Stimulated activated CD8-positive, alpha-beta memory T cell treated with anti-CD3 and anti-CD28 coated beads, Interleukin-2, amount 100 ng/mL, for 1 hour (primary cell): ENCODE measurements at places on chromosomes 12 and 14.

GRCh38 chr12:130194154-130194553 lies 31.9 kb downstream of the FZD10 start:
- no peak for DNase-seq

DNA sequence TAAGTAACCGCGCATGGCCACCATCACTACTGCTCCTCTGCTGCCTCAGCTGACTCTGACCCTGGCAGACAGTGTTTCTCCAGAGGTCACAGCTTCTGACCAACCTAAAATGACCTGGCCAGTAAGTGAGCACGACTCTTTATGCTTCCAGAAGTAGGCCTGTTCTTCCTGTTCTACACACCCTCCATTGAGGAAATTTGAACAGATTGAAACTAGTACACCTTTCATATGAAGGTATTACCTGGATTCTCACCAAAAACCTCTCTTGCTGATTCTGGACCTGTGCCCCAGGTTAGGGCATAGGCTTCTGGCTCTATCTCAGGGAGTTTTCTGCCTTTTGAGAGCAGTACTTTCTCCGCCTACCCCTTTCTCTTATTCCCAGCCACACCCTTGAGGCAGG lies 178.4 kb upstream of the FRMD6 start:
- no peak for DNase-seq

GRCh38 chr14:50262865-50263264 lies 31.5 kb upstream of the SOS2 start:
- DNase-seq = no peak

DNA sequence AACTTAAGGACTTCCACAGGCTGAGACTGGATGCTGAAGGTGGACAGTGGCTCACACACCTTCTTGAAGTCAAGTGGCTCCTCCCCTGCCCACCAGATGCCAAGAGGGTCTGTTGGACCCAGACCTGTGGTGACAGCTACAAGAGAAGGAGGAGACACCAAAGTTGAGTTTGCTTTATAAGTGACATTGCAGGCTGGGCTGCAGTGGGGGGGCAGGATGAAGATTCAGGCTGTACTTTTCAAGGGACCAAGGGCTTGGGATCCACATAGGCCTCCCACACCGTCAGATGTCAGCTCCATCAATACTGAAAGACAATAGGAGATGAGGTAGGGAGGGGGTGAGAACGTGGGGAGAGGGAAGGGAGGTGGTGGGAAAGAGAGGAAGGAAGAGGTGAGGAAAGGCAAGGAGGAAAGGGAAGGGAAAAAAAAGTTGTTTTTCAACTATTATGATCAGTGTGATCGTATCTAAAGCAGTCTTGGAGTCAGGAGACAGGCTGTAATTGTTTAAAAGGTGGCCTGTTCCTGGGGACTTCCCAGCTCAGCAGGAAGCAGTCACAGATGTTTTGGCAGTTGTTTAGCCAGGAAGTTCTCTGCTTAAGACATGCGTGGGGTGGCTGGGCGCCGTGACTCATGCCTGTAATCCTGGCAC lies 84.1 kb upstream of the RESF1 start:
- peak; percentile 19 for DNase-seq

DNA sequence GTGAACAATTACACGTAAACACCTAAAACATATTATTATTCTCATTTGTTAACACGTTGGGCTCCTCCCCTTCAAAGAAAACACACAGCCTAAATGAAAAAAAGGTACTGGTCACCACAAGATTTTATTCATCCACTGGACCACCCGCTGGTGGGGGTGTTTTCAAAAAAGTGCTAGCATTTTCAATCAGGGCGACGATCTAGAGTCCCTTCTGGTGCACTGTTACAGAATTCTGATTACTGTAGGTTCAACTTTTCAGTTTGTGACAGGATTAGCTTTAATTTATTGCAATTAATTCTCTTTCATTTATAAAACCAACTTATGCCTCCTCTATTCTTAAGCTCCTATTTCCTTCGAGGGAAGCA lies 443 bp downstream of the MAGOHB start:
- no peak for DNase-seq

DNA sequence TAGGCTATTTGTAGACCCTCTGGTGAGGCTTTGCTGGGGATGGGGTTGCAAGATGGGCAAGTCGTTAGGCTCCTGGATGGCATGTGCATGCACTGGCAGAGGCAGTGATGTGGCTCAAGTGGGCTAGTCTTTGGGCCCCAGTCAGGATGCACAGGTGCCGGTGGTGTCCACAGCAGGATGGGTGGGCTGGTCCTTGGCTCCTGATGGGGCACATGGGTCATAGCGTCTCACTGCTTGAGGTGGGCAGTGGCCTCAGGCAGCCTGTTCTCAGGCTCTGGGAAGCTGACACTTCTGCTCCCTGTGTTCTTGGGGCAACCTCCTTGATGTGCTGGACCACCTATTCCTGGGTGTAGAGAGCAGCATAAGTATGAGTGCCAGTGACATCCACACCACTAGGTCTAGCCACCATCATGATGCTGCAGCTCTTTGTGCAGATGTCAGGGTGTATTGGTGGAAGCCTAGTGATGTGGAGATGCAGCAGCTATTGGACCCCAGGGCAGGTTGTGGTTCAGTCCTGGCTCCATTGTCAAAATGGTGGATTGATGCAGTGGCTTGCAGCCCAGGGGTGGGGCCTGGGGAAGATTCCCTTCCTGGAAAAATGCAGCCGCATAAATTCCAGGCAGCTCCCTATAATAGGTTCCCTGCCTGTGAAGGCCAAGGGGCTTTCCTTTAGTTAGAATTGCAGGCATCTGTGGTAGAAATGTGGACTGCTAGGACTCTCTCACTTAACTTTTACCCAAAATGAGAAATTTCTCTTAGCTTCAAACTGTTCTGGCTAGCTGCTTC lies 742.5 kb upstream of the MDGA2 start:
- DNase-seq = no peak

DNA sequence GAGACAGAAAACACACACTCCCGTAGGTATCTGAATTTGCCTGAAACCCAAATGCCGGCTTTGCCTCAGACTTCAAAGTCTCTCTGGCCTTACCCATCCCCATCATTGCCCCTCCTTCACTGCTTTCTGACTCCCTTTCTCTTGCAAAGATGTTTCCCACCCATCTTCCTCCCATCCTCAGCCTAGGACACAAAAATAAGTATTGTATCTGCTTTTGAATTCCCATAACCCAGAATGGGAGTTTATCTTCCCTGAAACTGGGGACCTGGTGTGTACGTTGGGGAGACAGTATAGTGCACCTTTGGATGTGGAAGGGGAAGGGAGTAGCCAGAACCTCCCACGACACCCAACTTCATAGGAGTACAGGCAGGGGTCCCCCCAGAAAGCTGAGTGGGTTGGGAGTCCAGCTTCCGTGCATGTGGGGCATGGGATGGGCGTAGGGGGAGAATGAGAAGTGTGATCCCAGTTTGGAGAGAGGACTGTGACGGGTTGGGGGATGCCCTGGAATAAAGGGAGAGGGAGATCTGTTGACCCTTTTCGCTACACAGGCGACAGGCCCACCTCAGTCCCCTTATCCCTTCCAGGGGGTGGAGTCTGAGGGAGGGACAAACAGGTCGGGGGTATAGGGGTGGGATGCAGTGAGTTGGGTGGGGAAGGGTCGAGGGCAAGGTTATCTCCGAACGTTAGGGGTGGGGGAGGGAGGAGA lies 488 bp upstream of the KIF5A start:
- no peak for DNase-seq

DNA sequence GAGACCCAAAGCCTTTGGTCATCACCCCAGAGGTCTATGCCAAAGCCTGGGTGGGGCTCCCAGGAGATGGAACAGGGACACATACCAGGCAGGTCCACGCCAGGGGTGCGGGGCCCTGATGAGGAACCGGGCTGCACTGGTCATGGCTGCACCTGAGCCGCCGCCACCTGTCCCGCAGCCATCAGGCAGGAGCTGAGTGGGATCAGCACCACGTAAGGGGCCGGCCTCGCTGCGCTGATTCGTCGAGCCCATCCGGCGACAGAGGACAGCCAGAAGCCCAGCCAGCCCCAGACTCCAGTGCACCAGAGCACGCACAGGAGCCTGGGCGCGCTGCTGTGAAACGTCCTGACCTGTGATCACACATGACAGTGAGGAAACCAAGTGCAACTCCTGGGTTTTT lies 15.9 kb downstream of the DEGS2 start:
- DNase-seq = no peak

DNA sequence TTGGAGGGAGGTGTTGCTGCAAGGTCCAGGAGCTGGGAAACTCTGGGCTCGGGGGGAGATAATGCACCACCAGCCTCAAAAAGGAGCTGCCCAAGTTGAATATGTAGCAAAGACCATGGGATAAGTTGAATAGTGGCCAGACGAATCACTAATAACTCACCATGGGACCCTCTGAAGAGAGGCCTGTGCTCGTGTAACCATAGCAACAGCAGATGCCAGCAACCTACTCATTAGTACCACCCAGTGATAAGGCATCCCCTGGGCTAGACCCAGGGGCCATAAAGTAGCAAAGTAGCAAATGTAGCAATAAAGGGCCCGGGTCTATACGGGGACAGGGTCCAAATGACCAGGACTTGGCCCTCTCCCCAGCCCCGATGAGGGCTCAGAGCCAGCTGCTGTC lies 328.0 kb downstream of the DPF3 start:
- no peak for DNase-seq

- no peak for DNase-seq
These were observed 38.5 kb downstream of the SPTB start for GRCh38 chr14:64841121-64841651.

DNA sequence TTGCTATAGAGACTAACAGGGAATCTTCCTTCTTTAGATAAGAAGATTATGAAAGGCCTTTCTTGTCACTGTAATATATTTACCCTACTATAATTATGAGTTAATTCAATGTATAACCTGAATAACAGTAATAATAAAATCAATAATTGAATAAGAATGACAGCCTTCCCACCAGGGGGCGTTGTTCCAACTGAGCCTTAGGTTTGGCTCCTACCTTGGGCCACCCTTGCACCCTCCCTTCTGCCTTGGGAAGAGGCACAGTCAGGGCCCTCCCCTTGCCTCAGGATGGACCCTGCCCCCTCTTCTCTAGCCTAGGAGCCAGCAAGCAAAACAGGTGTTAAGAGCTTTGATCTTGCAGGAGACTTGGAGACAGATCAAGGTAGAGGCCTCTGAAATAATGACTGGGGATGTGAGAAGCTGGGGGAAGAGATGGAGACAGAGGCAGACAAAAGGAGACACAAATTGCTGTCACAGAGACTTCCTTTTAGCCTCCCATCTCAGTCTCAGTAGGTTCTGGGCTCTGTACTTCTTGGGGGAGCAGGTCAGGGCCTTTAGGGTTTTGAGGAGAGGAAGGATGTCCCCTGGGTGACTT lies 40.1 kb upstream of the CISTR start:
- no peak for DNase-seq

DNA sequence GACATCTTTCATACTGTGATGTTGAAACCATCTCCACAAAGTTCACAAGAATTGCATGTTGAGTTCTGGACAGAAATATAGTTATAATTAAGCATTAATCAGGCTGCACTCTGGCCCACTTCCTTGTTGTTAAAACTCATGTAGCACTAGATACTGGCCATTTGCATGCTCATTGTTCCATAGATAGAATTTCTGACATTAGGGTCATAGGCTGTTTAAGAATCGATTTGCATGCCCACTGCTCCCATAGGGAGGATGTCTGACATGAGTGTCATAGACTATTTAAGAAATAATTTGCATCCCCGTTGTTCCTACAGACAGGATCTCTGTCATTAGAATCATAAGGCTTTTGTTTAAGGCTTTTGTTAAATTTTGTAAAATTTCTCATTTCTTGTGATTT lies 50.2 kb downstream of the MYF5 start:
- no peak for DNase-seq

DNA sequence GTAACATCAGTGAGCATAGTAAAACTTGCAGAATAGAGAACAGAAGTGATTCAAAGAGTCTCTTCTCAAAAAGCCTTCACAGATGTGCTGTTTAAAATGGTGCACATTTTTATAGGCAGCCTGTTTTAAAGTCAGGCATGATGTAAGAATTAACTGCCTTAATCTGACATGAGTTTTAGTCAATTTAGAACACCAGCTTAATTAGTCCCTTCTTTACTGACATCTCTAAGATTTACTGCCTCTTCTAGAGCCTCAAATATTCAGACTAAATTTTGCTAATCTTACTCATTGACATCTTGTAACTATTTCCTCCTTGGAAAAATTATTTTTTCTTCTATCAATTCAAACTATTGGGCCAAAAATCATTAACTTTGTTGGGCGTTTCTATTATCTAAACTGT lies 782.5 kb downstream of the C12orf50 start:
- no peak for DNase-seq

DNA sequence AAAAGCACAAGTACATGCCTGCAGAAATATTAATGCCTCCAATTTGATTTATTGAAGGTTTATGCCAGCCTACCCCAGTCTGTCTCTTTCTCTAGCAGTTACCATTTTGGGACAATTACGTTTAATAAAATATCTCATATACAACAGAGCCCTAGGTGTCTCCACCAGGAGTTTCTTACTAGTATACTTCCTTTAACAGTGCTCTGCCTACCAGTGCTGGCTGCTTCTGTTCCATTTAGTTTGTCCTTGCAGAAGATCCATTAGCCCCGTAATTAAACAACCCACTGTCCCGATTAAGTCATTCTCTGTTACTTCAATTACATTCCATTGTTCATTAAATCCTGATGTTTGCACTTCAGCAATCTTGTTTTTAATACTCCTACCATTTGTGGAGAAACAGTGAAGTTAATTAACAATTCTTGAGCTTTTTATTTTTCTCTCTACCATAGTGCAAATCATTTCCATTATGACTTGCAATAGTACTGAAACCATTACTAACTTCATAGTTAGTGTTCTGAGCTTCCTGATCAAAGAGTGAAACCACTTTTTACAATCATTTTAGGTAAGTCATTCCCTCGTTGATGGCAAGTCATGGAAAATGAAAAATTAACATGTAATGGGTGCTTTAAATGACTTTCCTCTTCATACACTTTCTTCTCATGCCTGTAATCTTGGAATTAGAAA lies 121.1 kb downstream of the PLXNC1 start:
- DNase-seq = no peak

DNA sequence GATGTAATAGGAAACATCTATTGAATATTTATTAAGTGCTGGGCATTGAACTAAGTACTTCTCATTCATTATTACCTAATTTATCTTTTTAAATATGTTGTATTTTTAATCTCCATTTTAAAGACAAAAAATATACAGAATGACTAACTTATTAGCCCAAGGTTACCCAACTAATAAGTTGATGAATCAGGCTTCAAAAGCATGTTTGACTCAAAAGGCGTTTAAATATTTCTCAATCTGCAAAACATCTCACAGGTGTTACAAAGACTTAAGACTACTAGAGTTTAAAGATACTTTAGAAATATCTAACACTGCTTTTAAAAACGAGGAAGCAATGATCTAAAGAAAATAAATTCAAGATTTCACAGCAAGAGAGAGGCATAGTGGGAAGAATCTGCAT lies 457.4 kb upstream of the DCN start:
- no peak for DNase-seq

- DNase-seq = no peak
These were observed 27.5 kb downstream of the RMST start for GRCh38 chr12:97490141-97490540.

DNA sequence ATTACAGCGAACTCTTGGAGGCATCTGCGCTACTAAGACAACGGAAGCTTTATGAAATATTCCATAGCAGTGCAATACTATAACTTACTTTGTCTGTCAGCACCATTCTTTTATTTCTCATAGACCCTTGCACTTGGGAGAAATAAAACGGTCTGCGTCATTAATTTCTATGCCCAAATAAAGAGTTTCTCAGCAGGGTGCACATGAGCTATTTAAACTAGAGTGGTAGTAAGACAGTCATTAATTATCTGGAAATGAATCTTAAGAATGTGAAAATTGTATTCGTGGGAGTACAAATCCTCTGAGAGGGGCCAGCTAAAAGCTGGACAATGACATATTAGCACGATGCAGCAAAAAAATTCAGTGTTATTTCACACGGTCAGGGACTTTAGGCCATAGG lies 903.4 kb upstream of the FOXG1 start:
- no peak for DNase-seq
